Activated CD4-positive, alpha-beta T cell treated with anti-CD3 and anti-CD28 coated beads, Interleukin-2, amount 10 ng/mL, durations not matched to agents 7 days and 5 days (primary cell): ENCODE measurements at places on chromosomes 7 and 10.
A peak's percentile ranks its signal among the peaks of the same experiment; 100 is the strongest.

GRCh38 chr10:24883176-24883575, 69.2 kb downstream of the PRTFDC1 start:
- DNase-seq: no peak

- DNase-seq: no peak
These were observed 841.5 kb downstream of the GRM8 start for GRCh38 chr7:126411032-126411820.

- no peak for DNase-seq
These were observed 36.1 kb downstream of the PPP1R3C start for GRCh38 chr10:91596825-91597196.

GRCh38 chr7:155586843-155587440, 40.6 kb upstream of the CNPY1 start:
- DNase-seq: no peak

GRCh38 chr7:152485826-152486225, 50.0 kb upstream of the KMT2C start:
- DNase-seq: no peak

DNA sequence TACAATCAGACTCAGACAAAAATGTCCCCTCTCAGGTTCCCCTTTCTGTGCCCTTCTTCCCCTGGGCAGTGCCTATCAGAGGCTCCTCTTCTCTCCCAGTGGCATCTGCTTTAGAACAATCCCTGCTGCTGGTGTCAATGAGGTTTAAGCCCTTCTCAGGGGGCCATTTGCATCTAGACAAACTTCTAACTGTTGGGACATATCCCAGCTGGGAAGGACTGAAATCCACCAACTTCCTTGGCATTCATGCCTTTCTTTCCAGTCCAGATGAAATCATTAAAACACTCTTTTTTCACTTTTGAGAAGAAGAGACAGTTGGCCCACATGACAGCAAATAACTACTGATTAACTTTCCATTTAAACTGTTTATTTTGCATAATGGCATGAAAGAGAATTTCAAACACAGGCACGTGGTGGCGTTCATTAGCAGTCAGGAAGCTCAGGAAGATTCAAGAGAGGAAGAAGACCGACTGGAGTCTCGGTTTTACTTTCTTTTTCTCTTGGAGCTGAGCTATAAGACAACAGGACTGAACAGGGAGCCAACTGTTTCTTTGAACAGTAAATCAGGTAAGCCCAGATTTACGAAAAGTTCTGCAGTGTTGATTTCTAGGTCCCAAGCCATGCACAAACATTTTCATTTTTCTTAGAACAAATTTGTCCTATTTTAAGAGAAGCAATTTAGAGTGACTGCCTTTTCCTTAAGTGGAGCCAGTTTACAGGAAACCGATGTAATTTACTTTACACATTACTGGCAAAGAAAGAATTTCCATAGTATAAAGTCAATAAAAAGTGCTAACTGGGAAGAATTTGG, at the start of gene GIMAP2:
Gene GIMAP2 (plus strand): TSS at position 488 of the 811 bp plus-strand sequence. CDS start 1,354 bp downstream, outside the sequence.
- DNase-seq: peak; percentile 64

DNA sequence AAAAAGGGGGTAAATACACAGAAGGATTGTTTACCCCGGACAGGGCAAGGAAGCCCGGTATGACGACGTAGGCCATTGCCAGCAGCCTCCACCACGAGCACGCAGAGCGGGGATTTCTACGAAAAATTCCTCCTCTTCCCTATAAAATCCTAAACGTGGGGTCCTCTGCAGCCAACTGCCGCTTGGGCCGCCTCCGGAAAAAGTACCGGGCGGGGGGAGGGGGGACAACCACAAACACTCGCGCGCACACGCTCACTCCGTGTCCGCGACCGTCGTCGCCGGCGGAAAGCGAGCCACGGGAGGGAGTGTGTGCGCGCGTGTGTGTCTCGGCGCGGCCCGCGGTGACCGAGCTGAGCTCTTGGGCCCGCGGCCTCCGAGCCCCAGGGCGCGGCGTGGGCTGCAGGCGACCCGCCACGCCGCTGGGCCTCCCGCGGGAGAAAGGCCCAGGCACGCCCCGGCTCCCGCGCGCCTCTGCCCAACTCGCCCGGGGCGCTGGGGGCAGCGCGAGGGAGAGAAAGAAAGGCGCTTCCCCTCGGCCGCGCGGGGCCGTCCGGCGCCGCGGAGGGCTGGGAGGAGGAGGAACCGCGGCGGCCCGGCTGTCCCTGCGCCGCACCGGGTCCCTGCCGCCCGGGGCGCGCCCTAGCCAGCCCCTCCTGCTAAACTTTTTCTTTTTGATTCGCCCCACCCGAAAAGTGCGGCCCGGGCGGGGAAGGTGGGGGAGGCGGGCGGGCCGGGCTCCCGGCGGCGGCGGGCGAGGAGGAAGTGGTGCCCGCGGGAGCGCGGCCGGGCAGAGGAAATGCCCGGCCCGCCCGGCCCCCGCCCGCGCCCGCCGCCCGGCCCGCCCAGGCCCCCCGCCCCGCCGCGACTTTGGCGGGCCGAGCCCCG, 1.5 kb downstream of the CTBP2 start:
- DNase-seq: no peak

- peak; percentile 46 for DNase-seq
These were observed 126.5 kb downstream of the SH2D4B start for GRCh38 chr10:80664071-80664680.

GRCh38 chr10:131886237-131886636, 14.6 kb upstream of the PPP2R2D start:
- no peak for DNase-seq

DNA sequence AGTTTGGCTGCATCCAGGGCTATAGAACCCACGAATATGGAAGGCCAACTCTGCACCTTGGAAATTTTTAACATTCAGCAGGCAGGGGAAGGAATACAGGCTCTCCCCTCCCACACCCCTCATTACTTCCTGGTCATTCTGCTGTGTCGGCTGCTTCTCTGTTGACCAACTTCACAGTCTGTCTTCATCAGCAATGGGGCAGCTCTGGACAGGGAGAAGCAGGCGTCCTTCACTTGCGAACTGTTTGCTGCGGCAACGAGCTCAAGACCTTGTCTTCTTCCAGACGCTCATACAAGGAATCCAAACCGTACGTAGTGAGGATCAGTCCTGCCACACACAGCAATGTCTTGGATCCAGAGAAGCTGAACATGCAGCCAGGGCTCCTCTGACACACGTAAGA, 192.2 kb downstream of the DIP2C start:
- no peak for DNase-seq

GRCh38 chr7:129371487-129371886, 62.7 kb upstream of the STRIP2 start:
- DNase-seq: no peak

GRCh38 chr7:110803602-110804143, 287.3 kb upstream of the LRRN3 start:
- DNase-seq: no peak

DNA sequence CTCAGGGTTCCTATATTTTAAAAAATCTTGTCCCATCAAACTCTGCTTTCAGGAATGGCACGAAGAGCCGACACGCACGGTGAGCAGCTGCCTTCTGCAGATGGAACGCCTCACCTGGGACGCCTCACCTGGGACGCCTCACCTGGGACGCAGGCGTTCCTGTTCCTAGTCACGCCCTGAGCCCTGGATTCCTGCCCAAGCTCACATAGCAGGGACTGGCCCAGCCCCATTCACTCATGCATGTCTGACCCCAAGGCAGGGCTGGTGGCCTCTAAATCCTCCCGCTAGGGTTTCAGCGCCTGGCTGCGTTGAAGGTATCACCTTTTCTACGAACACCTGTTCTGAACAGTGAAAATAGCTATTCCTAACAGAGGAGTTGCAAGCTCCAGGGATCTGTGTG, 49.8 kb downstream of the CARD11 start:
- no peak for DNase-seq

- no peak for DNase-seq
These were observed 9.6 kb downstream of the CCL26 start for GRCh38 chr7:75762350-75762917.

GRCh38 chr10:34814223-34814912, 728 bp downstream of the PARD3 start:
- no peak for DNase-seq
